ENCODE measurements at places on chromosomes 5 and 9. TPM values are rescaled to one million over a fixed set of nuclear protein-coding genes. Genes with fewer than 3 reads are reported as not detected.

The IFNA2 gene
- total RNA-seq: not detected

The TUBB4B gene
- 249 TPM for total RNA-seq

The FOXD4 gene
- total RNA-seq: not detected

The TMEFF1 gene
- 3.8 TPM for total RNA-seq

The SLC6A18 gene
- total RNA-seq: not detected

The EMB gene
- total RNA-seq: not detected

The SLC6A19 gene
- not detected for total RNA-seq

The PKD2L2 gene
- not detected for total RNA-seq
